ENCODE measurements at places on chromosomes 3 and 15. TPM values are rescaled to one million over a fixed set of nuclear protein-coding genes. Genes with fewer than 3 reads are reported as not detected.

NDUFB5 gene
- total RNA-seq, result 46.9 TPM

UROC1 gene
- not detected for total RNA-seq

FANCD2OS gene
- total RNA-seq, result not detected

APBA2 gene
- total RNA-seq, result 18.1 TPM

GOLGA8J gene
- total RNA-seq, result not detected

THAP10 gene
- total RNA-seq, result 4.8 TPM

TTLL13 gene
- total RNA-seq, result 0.61 TPM

ARGFX gene
- total RNA-seq, result not detected

GALNT15 gene
- not detected for total RNA-seq

ANKRD63 gene
- not detected for total RNA-seq

GPR176 gene
- 13.2 TPM for total RNA-seq

LIPC gene
- total RNA-seq, result not detected

IQCF5 gene
- not detected for total RNA-seq

SCAMP5 gene
- 11.2 TPM for total RNA-seq

RARB gene
- total RNA-seq, result 10.2 TPM

FAM81A gene
- 13.3 TPM for total RNA-seq

IRAK2 gene
- total RNA-seq, result 32.0 TPM
